Anterior cingulate cortex (tissue), 58 donors: ENCODE measurements at places on chromosomes 5 and 9.

GRCh38 chr5:134547066-134547465 lies 21.6 kb downstream of the JADE2 start:
- DNase-seq: no peak

DNA sequence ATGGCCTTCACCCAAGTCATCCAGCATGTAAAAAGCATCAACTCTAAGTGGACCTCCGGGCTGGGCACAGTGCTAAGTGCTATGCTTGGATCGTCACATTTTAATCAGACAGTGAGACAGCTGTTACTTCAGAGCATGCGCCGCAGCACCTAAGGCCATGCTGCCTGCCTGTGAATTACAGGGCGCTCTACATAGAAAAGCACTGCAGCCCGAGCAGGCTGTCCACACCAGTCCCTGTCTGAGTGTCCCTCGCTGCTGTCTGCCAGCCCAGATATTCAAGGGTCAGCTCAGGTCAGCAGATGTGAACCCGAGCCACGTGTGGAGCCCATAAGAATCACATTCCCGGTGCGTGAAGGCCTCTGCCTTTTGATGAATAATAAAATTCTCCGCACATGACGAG lies 37.1 kb downstream of the AK8 start:
- no peak for DNase-seq

DNA sequence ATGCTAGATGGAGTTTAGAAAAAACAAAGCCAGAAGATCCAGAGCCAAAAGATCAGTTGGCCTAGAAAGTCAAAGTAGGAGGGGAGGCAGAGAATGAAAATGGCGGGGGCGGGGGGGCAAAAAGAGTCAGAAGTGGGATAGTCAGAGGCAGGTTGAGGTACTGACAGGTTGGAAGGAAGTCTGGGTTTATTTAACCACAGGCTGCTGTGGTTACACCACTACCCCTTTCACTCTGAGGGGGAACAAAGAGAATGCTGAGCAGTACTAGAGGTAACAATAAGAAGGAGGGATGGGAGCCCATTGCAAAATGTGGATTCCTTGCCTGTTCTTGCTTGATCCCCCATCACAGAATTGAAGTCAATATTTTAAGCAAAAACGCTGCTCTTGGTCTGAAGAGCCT lies 111.8 kb downstream of the CAVIN4 start:
- DNase-seq: no peak

DNA sequence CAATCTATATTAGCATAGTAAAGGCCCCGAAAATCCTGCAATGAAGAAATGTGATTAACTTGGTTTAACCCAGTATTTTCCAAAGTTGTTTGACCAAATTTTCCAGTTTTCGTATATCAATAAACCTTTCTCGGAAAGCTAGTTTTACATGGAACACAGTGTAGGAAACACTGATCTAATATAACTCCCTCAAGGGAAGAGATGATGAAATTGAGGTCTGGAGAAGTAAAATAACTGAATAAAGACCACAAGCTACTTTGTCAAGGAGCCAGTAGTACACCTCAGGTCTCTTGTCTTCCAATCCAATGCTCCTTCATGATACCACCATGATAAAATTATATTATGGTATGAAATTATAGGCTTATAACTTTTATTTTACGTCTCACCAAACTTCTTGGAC lies 118.1 kb upstream of the TARS1 start:
- no peak for DNase-seq
